ENCODE measurements at places on chromosomes 13 and 19.
A peak's percentile ranks its signal among the peaks of the same experiment; 100 is the strongest.

GRCh38 chr13:39039041-39039440 lies 785 bp downstream of the NHLRC3 start:
- peak; percentile 6 for DNase-seq

DNA sequence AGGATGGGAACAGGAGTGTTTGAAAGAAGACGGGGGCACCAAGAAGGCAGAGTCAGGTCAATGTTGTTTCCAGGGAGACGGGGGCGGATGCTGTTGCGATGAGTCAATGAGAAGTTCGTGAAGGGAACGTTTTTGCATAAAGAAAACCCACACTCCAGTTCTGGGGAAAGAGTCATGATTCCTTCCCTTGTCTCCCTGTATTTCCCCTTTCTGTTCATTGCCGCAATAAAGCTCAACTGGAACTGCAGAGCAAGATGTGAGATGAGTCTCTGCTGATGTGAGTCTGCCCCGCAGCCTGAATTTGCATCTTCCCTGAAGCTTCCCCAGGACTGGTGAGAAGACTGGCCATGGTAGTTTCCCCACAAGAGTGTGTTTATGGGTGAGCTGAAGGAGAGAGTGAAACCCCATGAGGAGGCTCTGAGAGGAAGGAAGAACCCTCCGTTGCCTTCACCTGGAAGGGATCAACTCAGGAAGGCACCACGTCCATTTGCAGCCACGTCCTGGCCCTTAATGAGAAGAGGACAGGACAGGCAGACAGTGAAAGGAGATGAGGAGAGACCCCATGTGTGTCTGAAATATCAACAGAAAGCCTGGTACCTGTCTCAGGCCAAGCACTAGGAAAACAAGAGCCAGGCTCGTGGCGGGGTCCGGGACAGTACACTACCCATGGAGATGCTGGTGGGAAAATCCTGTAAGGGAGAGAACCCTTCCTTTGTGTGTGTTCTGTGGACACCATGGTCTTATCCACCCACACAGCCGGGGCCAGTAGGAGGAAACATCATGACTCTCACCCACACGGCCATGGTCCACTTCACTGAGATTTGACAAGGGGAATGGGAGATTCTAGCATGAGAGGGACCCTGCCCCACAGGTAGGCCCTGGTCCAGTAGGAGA lies 13.7 kb downstream of the LILRA1 start:
- no peak for DNase-seq

GRCh38 chr13:79866436-79866835 lies 385.5 kb downstream of the NDFIP2 start:
- no peak for DNase-seq

GRCh38 chr13:80945328-80945727 lies 604.4 kb upstream of the SPRY2 start:
- DNase-seq: peak; percentile 26

DNA sequence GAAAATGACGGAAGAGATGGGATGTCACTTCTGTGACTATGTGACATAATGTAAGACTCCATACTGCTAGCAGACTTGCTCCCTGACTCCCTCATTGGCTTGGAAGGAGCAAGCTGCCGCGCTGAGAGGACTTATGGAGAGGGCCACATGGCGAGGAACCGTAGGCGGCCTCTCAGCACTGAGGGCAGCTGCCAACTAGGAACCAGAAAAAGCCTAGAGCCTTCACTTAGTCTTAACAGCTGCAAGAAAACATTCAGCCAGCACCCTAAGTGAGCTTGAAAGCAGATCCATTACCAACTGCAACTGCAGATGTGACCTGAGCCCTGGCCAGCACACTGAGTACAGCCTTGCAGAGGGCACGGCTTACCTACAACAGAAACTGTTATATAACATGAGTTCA lies 33.9 kb downstream of the USP12 start:
- no peak for DNase-seq

All from RPMI7951 (cell line).